ENCODE measurements at places on chromosomes 12 and 14.

GRCh38 chr14:74572726-74573301, 39.2 kb downstream of the LTBP2 start:
- DNase-seq: no peak

DNA sequence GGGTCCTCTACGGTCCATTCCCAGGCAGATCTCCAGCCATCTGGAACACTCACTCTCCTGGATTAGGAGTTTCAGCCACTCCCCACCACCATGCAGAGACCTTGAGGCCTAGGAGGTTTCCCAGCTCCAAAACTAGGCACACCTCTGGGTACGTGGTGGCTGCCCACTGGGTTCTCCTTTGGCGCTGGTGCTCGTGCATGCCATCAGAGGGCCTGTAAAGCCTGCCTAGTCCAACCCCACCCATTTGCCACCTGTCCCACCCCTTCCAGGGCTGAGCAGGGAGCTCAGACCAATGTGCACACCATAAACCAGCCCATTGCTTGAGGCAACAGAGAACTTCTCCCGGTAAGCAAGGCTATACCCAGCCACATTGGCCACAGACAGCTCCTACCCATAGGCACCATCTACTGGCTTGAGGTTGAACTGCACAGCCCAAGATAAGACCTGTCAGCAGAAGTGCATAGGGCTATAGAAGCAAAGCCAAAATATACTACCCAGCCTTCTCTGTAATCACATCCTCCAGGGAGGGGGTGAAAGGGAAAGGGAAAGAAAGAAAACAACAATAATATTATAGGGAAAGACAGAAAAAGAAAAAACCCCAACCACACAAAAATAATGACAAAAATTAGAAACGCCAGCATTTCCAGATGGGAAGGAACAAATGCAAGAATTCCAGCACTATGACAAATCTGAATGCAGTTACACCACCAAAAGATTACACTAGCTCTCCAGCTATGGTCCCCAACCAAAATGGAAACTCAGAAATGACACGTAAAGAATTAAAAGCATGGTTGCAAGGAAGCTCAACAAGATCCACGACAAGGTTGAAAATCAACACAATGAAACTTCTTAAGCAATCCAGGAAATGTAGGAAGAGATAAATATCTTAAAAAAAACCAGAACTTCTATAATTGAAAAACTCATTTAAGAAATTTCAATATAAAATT, 111.9 kb upstream of the CCDC175 start:
- DNase-seq: no peak

- DNase-seq: no peak
These were observed 131.4 kb upstream of the ARHGAP5 start for GRCh38 chr14:31945701-31946100.

DNA sequence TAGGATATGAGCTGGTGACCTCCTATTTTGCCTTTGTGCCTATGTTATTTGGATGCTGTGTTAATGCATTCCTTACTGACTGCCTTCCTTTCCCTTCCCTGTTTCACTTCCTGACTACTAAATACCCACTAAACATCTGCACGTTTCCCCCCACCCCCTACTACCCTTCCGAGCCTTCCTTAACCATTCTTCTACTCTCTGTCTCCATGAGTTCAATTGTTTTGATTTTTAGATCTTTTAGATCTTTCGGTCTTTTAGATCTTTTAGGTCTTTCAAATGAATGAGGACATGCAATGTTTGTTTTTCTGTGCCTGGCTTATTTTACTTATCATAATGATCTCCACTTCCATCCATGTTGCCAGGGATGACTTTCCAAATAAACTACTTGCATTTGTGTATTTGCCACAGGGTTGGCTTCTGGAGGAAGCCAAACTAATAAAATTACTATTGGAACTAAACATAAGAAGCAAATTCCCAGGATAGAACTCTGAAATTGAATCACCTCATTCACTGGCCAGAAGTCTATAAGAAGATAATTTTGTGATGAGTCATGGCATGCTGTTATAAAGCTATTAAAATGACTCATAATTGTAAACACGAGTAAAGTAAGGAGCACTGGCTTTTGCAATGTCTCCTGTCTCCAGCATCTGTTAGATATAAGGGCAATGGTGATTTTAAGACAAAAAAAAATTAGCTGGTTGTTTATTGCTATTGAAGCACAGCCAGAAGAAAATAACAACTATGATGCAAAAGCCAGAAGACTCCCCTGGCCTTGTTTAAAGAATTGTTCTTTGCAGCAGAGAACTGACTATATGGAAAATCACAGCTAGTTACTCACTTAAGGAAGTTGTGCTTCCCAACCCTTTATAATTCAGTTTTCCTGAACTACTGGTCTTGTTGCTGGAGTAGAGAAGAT, 586.3 kb downstream of the LRFN5 start:
- no peak for DNase-seq

DNA sequence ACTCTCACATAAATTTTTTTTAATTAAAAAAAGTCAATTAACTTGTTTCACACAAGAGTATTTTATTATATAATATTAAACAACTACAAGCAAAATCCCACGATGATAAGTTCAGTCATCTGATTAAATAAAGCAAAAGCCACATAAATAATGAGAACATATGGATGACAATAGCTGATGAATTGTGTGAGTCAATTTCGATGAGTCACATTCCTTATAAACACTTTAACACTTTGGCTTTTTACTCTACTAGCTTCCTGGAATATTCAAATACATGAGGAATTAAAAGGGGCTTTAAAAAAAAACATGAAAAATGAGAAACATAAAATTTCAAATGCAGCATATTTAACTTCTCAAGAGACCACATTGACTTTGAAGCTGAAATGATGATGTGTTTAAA, 95.3 kb downstream of the BCAT1 start:
- DNase-seq: no peak

- DNase-seq: no peak
These were observed 4.0 kb upstream of the CPNE6 start for GRCh38 chr14:24067133-24068082.

DNA sequence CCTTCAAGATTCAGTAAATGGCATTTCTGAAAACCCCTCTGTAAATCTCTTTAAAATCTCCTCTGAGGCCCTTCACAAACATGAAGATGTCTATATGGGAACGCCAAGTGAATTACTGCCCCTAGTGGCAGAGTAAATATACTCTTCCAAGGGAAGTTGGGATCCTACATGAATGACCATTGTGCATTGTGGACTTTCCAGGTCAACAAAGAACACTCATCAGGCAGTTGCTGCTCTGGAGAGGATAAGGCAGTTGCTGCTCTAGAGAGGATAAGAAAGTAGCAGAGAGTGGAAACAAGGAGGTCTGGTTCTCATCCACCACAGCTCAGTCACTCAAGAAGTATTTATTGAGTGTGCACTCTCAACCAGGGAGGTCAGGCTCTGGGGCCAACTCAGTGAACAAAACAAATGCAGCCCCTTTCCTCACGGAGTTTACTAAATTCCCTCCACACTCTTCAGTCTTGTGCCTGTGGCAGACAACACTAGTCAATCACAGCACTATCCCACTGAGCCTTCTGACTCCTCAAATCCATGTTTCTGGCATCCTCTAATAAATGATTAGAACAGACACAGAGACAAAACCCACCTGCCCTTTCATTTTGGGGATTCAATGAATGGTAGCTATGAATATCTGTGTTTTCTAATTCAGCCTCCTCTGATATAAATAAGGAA, 52.9 kb downstream of the SVOP start:
- no peak for DNase-seq

GRCh38 chr12:54296393-54297099, 4.3 kb downstream of the NFE2 start:
- no peak for DNase-seq

DNA sequence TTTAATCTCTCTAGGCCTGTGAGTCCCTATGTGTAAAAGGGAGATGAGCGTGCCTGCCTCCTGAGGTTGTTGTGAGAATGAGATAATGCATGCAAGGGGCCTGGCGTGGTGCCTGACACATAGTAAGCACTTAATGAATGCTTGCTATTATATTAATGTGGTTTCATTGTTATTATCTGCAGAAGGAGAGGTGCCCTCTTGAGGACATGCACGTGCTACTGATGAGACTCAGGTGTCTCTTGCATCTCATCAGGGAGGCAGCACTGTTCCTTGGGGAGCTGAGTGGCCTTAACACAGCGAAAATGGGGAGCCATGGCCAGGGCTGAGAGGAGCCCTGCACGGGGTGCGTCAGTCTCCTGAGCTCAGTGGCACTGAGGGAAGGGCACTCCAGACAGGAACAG, 29.9 kb upstream of the BCDIN3D start:
- no peak for DNase-seq

GRCh38 chr12:47772738-47773061, 338 bp upstream of the SLC48A1 start:
- no peak for DNase-seq

GRCh38 chr14:89455412-89455811, 38.4 kb upstream of the FOXN3 start:
- DNase-seq: no peak

DNA sequence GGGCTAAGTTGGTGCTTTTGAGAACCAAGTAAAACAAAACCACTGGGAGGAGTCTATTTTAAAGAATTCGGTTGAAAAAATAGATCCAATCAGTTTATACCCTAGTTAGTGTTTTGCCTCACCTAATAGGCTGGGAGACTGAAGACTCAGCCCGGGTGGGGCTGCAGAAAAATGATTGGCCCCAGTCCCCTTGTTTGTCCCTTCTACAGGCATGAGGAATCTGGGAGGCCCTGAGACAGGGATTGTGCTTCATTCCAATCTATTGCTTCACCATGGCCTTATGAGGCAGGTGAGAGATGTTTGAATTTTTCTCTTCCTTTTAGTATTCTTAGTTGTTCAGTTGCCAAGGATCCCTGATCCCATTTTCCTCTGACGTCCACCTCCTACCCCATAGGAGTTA, 1.8 kb upstream of the RAB5B start:
- no peak for DNase-seq

- DNase-seq: no peak
These were observed 51.3 kb downstream of the MARK3 start for GRCh38 chr14:103436533-103436932.

- DNase-seq: no peak
These were observed 769 bp upstream of the ZNF740 start for GRCh38 chr12:53179687-53180219.

- DNase-seq: no peak
These were observed 75.8 kb downstream of the PELI2 start for GRCh38 chr14:56194042-56194441.

- no peak for DNase-seq
These were observed 929 bp downstream of the CHD8 start for GRCh38 chr14:21454843-21455544.

DNA sequence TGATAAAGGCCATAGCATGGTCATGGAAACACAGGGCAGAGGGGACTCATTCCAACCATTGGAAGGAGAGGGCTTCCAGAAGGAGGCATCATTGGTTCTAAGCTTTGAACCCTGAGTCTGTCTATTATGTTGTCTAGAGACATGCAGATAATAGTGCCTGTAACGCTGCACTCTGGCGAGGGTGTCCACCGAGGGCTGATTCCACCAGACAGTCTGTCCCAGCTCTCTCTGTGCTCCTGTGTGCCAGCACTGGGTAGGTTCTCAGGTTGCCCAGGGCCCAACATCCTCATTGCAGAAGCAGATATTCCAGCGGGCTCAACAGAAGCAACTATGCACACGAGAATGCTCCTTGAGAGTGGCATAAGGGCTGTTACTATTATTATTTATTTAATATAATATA, 18.7 kb upstream of the CLMN start:
- no peak for DNase-seq

DNA sequence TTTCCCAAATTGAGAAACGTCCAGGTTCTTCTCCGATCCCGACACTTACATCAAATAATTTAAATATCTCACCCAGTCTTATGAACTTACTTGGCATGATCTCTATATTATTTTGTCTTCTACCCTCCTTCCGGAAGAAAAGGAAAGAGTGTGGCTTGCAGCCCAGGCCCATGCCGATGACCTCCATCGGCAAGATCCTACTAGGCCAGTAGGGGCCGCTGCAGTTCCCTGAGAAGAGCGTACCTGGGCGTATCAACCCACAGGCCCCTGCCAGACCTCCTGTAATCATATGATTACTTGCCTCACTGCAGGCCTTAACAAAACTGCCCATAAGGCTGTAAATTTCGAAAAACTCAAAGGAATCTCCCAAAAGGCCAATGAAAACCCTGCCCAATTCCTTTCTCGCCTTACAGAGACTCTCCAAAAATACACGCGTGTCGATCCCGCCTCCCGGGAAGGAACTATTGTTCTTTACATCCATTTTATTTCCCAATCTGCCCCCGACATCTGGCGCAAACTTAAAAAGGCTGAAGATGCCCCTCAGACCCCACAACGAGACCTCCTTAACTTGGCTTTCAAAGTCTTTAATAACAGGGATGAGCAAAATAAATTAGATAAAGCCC, 69.6 kb downstream of the MOK start:
- DNase-seq: peak; percentile 49

- DNase-seq: no peak
These were observed 258.7 kb upstream of the BTG1 start for GRCh38 chr12:92404259-92404894.

GRCh38 chr12:64794305-64794704, 30.1 kb upstream of the TBC1D30 start:
- no peak for DNase-seq

GRCh38 chr14:90820958-90821357, 4.7 kb upstream of the TTC7B start:
- peak; percentile 25 for DNase-seq

DNA sequence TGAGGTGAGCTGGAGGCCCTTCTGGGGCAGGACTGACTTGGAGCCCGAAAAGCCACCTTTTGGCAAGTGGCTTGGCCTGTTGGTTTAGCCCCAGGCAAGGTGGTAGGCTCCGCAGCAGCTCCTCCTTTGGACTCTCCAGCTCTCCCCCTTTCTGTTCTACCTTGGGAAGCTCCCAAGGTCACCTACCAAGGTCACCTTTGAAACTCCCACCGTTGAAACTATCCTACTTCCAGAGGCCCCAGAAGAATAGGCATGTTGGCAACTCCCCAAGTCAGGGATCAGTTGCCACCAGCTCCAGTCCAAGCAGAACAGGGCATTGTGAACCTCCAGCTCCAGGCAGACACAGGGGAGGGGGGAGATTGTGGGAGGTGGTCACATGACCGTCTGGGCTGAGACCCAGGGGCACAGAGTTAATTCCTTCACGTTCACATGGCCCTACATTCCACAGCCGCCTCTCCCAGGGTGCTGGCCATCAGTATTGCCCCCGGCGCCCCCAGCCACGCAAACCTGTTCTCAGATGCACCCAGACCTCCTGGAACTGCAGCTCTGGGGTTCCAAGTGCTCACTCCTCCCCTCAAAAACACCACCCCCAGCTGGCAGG, 14.4 kb downstream of the IRF2BPL start:
- DNase-seq: no peak

DNA sequence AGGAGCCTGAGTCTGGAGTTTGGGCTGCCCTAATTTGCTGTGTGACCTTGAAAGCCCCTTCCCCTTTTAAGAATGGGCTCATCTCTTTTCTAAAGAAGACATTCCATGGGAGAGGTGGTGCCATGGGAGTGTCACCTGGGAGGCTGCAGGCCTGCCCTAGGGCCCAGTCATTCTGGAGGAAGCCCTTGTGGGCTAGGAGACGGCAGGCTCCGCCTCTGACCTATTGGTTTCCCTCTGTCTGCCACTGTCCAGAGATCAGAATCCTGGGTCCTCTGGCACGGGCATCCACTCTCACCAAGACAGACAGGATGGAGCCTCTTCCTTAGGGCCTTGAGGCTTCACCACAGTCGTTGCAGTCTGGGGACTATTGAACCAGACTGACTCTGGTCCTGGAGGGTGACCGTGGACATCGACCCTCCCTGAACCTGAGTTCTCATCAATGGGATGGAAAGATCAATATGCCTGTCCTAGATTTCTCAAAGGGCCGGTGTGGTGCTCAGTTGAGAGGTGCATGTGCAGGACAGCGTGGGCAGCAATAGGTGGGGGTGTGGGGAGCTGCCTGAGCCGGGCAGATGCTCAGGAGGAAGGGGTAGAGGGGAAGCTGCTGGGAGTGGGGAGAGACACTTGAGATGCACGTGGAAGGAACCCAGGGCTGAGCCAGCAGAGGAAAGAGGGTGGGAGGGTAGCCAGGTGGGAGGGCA, 12.2 kb upstream of the CLMN start:
- DNase-seq: no peak
